ENCODE measurements at places on chromosomes 7 and 10. TPM values are rescaled to one million over a fixed set of nuclear protein-coding genes. Genes with fewer than 3 reads are reported as not detected.

DNA sequence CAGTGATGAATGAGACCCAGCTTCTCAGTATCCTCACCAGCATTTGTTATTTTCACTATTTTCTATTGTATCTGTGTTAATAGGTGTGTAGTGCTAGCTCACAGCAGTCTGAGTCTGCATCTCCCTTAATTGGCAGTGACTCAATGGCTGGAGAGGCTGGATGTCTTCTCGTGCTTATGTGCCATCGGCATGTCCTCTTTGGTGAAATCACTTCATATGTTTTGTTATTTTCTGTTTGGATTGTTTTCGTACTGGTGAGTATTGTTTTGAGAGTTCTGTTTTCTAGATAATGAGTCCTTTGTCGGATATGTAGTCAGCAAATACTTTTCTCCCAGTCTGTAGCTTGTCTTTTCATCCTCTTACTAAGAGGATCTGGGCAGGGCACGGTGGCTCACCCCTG, 66.1 kb downstream of the AMZ1 start:
- no peak overlapping the region for H3K4me3 ChIP-seq
- H3K36me3 ChIP-seq, result no peaks in the 10 kb centered on the region
- no peak overlapping the region for H3K27ac ChIP-seq

- no peaks in the 10 kb centered on the region for H3K36me3 ChIP-seq
- H3K27me3 ChIP-seq, result no peaks in the 10 kb centered on the region
- H3K4me3 ChIP-seq, result no peak overlapping the region
- no peak overlapping the region for H3K27ac ChIP-seq
- DNase-seq, result no peak
- H3K4me1 ChIP-seq, result no peaks in the 10 kb centered on the region
Measured at GRCh38 chr10:84026821-84027257, 112.5 kb upstream of the GHITM start.

- no peak overlapping the region for H3K4me3 ChIP-seq
- no peak overlapping the region for H3K27ac ChIP-seq
- H3K4me1 ChIP-seq, result no peaks in the 10 kb centered on the region
- H3K27me3 ChIP-seq, result no peaks in the 10 kb centered on the region
Measured at GRCh38 chr7:85708221-85708620, 521.4 kb upstream of the SEMA3D start.

PCGF6 gene
- polyA plus RNA-seq, result 8.0 TPM

TMED4 gene
- polyA plus RNA-seq, result 47.4 TPM

DNA sequence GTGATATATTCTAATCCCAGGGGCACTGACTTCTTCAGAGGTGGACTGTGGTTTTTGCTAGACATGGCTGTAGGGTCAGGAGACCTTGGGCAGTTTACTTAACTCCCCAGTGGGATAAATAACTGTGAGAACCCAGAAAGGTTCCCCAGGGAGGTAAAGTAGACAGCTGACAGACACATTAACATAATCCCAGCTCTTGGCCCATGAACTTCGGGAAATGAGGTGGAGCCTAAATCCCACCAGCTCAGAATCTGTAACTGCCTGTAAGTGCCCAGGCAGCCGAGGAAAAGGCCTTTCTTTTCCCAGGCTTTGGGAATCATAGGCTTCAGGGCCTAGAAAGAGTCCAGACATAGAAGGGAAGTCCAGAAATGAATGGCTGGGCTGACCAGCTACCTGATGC, 106.0 kb downstream of the LRRC18 start:
- H3K36me3 ChIP-seq, result peaks cover 2% of the 10 kb centered on the region
- no peak overlapping the region for H3K27ac ChIP-seq
- no peak for DNase-seq
- no peaks in the 10 kb centered on the region for H3K27me3 ChIP-seq
- H3K4me1 ChIP-seq, result no peaks in the 10 kb centered on the region

- no peak overlapping the region for H3K4me3 ChIP-seq
- H3K36me3 ChIP-seq, result no peaks in the 10 kb centered on the region
- no peaks in the 10 kb centered on the region for H3K27me3 ChIP-seq
- H3K27ac ChIP-seq, result no peak overlapping the region
- DNase-seq, result no peak
Measured at GRCh38 chr7:146645383-146645976, 528.9 kb downstream of the CNTNAP2 start.

HEPACAM2 gene
- polyA plus RNA-seq, result not detected

GRCh38 chr7:11573128-11573750, 258.8 kb downstream of the THSD7A start:
- no peak for DNase-seq
- no peaks in the 10 kb centered on the region for H3K36me3 ChIP-seq
- no peaks in the 10 kb centered on the region for H3K27me3 ChIP-seq
- H3K27ac ChIP-seq, result no peak overlapping the region
- no peak overlapping the region for H3K4me3 ChIP-seq
- H3K4me1 ChIP-seq, result peaks cover 9% of the 10 kb centered on the region

FFAR4 gene
- 0.21 TPM for polyA plus RNA-seq

GRCh38 chr10:132446661-132447445, 49.9 kb downstream of the PWWP2B start:
- H3K36me3 ChIP-seq, result no peaks in the 10 kb centered on the region
- DNase-seq, result no peak
- no peak overlapping the region for H3K4me3 ChIP-seq
- no peaks in the 10 kb centered on the region for H3K27me3 ChIP-seq

MYH16 gene
- not detected for polyA plus RNA-seq

PRF1 gene
- polyA plus RNA-seq, result 2.5 TPM

GRCh38 chr10:79230328-79230830, 116.9 kb upstream of the PPIF start:
- H3K27ac ChIP-seq, result no peak overlapping the region
- H3K4me3 ChIP-seq, result no peak overlapping the region
- no peaks in the 10 kb centered on the region for H3K4me1 ChIP-seq
- no peak for DNase-seq
- H3K27me3 ChIP-seq, result no peaks in the 10 kb centered on the region

DNA sequence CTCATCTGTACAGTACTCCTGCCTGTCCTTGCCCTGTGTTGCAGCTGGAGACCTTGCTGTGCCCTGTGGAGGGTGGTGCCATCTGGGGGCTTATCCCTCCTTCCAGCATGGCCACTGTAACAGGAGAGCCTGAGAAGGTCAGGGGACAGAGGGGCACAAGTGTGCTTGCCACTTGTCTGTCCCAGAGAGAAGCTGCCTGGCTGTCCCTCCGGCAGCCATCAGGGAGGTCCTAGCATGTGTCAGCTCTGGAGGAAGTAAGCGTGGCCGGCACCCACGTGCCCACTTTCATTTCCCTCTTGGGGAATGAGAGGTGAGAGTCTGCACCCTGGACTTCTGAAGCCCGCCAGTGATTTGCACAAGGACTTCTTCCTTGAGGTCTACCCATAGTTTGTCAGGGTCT, 97.0 kb upstream of the PPIF start:
- peaks cover 31% of the 10 kb centered on the region for H3K4me1 ChIP-seq
- no peak overlapping the region for H3K27ac ChIP-seq
- DNase-seq, result no peak
- no peak overlapping the region for H3K4me3 ChIP-seq
- H3K27me3 ChIP-seq, result no peaks in the 10 kb centered on the region
- H3K36me3 ChIP-seq, result no peaks in the 10 kb centered on the region

DNA sequence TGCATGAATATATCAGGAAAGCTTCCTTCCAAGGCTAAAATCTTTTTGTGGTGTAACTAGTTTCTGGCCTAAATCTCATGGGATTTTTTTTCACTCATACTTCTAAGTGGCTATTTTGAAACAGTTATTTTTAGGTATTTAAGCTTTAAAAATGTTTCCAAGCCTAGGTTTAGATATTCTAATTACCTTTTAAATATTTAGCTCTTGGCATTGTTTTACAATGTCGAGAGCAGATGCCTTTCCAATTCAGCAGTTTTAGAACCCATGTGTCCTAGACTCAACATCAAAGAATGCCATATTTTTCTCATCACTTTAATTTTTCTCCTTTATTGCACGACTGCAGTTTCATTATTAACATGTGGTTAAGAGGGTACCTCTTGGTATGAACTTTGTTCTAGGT, 27.1 kb upstream of the STOX1 start:
- peaks cover 4% of the 10 kb centered on the region for H3K36me3 ChIP-seq
- no peaks in the 10 kb centered on the region for H3K4me1 ChIP-seq
- no peak for DNase-seq

TCF7L2 gene
- 7.4 TPM for polyA plus RNA-seq

DNA sequence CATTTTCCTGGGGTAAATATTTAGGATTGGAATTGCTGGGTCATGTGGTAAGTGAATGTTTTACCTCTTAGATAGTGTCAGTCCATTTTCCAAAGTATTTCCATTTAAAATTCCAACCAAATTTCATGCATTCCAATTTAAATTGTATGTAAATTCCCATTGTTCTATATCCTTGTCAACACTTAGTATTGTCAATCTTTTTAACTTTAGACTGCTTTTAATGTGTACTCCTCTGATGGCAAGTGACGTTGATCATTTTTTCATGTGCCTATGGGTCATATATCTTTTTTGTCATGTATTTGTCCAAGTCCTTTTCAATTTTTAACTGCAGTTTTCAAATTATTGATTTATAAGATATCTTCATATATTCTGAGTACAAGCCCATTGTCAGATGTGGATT, 80.8 kb upstream of the FAM20C start:
- H3K4me3 ChIP-seq, result no peak overlapping the region
- no peaks in the 10 kb centered on the region for H3K36me3 ChIP-seq
- no peaks in the 10 kb centered on the region for H3K27me3 ChIP-seq
- no peaks in the 10 kb centered on the region for H3K4me1 ChIP-seq

GRCh38 chr10:55232553-55232952, 431.5 kb upstream of the PCDH15 start:
- no peak for DNase-seq
- H3K36me3 ChIP-seq, result no peaks in the 10 kb centered on the region
- no peak overlapping the region for H3K27ac ChIP-seq
- no peaks in the 10 kb centered on the region for H3K27me3 ChIP-seq
- H3K4me1 ChIP-seq, result no peaks in the 10 kb centered on the region

GRCh38 chr10:119652361-119652730, 1.2 kb downstream of the BAG3 start:
- peak overlapping the region; percentile 99 for H3K27ac ChIP-seq
- no peak for DNase-seq
- H3K36me3 ChIP-seq, result peaks cover 6% of the 10 kb centered on the region
- peaks cover 8% of the 10 kb centered on the region for H3K4me1 ChIP-seq
- no peaks in the 10 kb centered on the region for H3K27me3 ChIP-seq
- H3K4me3 ChIP-seq, result peak overlapping the region; percentile 91

MSMB gene
- polyA plus RNA-seq, result not detected

DNA sequence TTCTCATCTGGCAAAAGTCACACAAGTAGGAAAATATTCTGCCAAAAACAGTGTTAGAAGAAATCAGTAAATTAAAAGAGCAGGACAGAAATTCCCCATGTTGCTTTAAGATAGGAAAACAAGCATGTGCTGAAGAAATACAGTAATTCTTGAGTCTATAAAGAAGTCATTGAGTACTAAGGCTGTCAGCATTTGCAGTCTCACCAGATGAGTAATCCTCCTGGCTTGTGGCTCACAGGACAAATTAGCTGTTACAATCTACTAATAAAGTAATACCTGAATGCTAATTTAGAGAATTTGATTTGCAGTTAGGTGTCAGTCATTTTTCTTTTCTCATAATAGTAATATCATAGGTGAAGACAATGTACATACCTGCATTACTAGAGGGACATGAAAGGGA, 1158.9 kb upstream of the CELF2 start:
- no peaks in the 10 kb centered on the region for H3K27me3 ChIP-seq
- H3K36me3 ChIP-seq, result no peaks in the 10 kb centered on the region
- no peak overlapping the region for H3K27ac ChIP-seq

OR2A12 gene
- not detected for polyA plus RNA-seq

ERVW-1 gene
- polyA plus RNA-seq, result not detected

DNA sequence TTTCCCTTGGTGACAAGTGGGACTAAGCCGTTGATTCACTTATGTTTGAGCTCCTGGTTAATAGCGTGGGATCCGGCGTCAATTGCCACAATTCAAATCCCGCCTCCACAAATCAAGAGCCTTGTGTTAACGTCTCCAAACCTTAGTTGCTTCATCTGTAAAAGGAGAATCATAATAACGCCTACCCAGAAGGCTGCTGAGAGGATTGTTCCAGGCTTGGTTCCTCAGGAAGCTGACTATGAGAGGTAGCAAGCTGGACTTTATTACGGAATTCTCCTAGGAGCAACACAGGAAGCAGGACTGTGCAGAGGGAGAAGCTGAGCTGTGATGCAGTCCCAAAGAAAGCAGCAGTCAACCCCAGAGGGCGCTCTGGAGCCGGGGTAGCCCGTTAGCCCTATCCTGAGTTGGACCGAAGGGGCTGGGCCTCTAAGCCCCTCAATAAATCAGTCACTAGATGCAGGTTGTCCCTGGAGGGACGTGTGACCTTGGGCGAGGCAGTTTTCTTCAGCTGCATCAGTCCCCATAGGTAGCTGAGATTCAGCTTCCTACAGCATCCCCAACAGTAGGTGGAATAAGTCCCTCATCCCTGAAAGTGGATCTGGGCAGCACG, 6.9 kb upstream of the BAG3 start:
- DNase-seq, result no peak
- no peaks in the 10 kb centered on the region for H3K36me3 ChIP-seq
- no peak overlapping the region for H3K4me3 ChIP-seq

GRCh38 chr10:70602665-70603448, at the start of gene PRF1:
TSS of gene PRF1 (minus strand) at chr10:70602741. CDS start at chr10:70600902, 1,839 bp downstream.
- no peaks in the 10 kb centered on the region for H3K27me3 ChIP-seq
- H3K4me3 ChIP-seq, result no peak within 1 kb of the TSS
- H3K27ac ChIP-seq, result no peak within 1 kb of the TSS
- DNase-seq, result no peak
- no peaks in the 10 kb centered on the region for H3K4me1 ChIP-seq

GRCh38 chr10:88953662-88954061, 1.1 kb upstream of the ACTA2 start:
- H3K36me3 ChIP-seq, result no peaks in the 10 kb centered on the region
- H3K4me3 ChIP-seq, result no peak overlapping the region
- H3K4me1 ChIP-seq, result peaks cover 1% of the 10 kb centered on the region
- no peak overlapping the region for H3K27ac ChIP-seq
- DNase-seq, result no peak
- no peaks in the 10 kb centered on the region for H3K27me3 ChIP-seq

DNA sequence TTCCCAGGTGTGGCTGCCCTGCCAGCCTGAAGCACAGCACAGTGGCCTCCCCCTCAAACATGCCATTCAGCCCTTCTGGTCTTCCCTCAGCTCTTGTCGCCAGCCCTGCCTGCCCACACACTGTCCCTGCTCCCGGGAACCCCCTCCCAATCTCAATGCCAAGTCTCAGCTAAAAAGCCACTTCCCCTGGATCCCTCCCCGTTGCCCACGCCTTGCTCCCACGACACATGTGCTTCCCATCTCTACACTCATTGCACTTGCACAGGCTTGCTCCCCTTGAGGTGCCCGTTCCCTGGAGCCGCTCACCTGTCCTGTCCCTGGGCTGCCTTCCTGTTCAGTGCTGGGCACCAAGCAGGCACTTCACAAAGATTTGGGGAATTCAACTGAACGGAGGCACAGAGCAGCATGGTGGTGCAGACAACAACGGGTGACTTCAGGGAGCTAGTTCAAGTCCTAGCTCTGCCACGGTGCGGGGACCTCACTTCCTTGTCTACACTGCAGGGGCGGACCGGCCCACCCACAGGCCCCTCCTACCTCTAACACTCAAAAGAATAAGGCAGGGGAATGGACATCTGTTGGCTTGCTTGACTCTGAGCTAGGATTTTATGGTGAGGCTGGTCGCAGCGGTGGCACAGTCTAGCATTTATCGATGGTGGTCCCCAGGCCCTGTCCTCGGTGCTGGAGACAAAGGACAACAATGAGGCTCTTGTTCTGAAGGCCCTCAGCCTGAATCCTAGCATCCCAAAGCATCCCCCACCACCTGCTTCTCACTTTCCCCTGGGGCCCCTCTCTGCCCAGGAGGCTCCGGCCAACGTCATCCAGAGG, 18.4 kb downstream of the RGS10 start:
- H3K27ac ChIP-seq, result no peak overlapping the region
- no peaks in the 10 kb centered on the region for H3K4me1 ChIP-seq
- H3K4me3 ChIP-seq, result no peak overlapping the region
- no peaks in the 10 kb centered on the region for H3K36me3 ChIP-seq
